Cardiac fibroblast (primary cell): ENCODE measurements at places on chromosomes 1 and 21.

DNA sequence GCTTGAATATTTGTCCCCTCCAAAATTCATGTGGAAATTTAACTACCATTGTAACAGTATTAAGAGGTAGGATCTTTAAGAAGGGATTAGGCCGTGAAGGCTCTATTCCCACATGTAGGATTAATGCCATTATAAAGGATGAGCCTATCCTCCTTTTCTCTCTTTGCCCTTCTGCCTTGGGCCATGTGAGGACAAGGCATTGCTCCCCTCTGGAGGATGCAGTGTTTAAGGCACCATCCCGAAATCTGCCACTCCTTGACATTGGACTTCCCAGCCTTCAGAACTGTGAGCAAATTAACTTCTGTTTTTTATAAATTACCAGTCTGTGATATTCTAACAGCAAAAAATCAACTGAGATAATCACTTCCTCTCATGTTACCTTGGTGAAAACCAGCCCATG lies 124.4 kb downstream of the TOMM20 start:
- DNase-seq: no peak

DNA sequence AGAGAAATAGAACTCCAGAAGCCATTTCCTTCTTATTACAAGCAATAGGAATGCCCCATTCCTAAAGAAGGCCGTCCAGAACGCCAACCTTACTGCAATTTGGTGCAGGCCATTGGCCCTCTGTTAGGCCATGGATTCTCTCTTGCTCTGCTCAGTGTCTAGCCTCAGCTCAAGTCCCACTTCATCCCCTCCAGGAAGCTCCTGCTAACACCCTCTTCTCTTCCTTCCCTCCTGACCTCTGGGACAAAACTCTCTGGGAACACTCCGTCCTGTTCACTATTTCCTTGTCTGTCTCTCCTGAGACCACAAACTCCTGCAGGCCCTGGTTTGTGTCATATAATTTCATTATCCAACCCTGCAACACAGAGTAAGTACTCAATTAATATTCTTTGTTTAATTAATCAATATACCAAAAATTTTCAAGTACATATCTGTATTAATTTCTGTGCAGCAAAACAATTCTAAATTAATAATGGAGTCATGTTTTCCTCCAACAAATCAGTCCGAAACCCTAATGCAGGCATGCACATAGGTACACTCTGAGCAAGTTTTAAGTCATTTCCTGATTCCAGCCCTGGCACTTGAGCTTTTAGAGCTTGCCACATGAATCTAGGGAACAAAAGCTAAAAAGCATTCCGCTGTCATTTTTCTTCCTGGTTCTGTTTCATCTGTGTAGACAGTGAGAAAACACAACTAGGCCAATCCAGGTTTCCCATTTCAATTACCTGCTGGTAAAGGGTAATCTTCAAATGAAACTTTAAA lies 245.3 kb downstream of the SETD4 start:
- DNase-seq: no peak

DNA sequence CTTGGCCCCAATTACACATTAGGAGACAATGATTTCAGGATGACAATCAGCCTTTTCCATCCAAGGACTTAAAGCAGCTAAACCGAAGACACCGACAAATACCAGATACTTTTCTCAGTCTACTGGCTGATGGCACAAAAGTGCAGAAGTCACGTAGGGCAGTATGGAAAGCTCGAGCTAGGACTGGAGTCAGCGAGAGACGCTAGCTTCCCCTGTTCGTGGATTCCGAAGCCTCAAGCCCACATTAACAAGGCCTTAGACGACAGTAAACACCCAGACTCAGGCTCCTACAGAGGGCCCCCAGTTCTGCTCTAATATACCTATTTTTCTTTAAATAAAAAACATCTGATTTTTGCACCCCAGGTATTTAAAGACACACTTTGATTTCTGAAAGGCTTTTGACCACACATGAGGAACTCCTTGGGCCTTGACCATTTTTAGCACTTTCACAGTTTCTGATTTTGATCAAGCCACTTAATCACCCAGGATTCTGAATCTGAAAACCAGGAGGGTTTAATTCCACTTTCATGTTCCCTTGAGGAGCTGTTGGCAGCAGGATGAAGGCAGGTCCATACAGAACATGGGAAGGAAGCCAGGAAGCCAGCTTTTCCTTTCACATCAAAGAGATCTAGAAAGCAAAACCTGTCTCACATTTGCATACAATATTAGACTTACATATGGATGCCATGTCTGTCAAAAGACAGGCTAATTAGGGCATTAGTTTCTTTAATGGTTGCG lies 204.1 kb downstream of the GABPA start:
- DNase-seq: peak; percentile 48

- peak; percentile 73 for DNase-seq
Measured at GRCh38 chr1:223401873-223402789, 8.9 kb downstream of the CCDC185 start.

DNA sequence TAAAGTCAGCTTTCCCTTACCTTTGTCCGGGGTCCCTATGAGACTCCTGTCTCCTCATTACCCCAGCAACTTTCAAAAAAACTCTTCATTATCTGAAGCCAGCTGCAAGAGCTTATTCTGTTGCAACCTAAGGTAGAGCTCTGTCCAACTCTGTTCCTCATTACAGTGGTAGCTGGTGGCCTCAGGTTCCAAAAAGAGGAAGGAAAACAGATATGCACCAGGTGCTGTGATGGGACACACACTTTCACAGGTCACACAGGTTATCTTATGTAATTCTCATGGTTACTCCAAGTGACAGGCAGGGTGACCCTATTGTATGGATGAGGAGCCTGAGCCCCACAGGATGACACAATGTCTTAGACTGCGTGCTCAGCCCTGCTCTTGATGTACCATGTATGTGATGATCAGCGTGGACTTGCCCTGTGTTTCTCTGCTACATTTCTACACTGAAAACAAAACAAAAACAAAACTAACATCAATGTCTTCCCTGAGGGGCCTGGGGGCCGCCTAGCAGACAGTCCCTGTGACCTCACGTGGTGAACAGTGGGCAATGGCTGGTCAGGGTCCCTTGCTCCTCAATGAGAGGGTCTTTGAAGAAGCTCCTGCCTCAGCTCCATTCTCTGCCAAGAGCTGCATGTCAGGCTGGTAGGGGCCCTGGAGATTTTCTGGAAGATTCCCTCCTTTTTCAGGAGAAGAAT lies 9.7 kb upstream of the TENT5C start:
- DNase-seq: no peak

DNA sequence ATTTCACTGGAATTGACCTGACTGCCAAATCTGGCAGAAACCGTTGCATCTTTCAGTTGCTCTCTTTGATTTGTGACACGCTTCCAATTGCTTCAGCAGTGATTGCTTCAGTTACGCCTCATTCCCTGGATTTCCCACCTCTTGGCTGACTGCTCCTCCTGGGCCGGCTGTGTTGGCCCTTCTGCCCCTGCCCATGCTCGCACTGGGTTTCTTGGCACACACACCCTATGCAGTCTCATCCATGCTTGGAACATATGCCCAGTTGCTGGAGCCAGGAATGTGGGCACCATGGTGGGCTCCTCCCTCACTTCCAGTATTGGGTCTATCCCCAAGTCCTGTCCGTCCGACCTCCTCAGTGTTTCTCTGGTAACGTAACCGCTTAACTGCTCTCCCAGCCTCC lies 2.2 kb upstream of the ZBTB21 start:
- no peak for DNase-seq

- no peak for DNase-seq
Measured at GRCh38 chr1:204124639-204125038, 27.2 kb downstream of the ETNK2 start.

- DNase-seq: no peak
Measured at GRCh38 chr1:58991305-58991704, 207.5 kb upstream of the JUN start.

DNA sequence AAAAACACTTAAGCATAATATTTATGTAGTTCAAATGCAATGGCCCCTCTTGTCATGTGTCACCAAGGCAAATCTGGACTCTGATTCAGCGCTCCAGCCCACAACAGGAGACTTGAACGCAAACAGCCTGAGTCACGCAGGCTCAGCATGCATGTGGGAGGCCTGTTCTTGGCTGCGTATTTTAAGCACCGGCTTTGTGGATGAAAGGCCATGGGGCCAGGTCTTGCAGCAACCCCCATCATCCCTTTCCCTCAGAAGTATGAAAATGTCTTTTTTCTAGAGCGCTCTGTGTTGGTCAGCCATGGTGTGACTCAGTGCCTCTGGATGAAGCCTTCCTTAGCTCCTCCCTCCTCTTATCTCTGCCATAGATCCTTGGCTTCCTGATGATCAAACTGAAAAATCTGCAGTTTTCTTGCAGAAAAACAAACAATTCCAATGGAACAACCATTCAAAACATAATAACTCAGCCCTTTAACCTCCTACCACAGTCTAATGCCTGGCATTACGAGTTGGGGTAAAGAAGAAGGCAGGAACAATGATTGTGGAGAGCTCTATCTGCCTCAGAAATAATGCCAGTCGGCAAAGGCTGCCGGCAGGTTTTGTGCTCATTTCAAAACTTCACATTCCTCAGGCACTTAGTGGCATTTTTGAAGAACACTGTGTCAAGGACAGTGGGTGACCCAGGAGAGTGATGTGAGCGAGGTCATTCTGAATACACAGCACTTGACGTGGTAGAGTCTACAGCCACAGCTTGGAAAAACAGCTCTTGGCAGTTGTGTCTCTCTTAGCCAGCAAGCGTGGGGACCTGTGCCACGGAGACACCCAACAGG lies 167.5 kb downstream of the CLIC6 start:
- peak; percentile 100 for DNase-seq

- peak; percentile 87 for DNase-seq
Measured at GRCh38 chr1:9289090-9289534, 3.6 kb upstream of the SPSB1 start.

DNA sequence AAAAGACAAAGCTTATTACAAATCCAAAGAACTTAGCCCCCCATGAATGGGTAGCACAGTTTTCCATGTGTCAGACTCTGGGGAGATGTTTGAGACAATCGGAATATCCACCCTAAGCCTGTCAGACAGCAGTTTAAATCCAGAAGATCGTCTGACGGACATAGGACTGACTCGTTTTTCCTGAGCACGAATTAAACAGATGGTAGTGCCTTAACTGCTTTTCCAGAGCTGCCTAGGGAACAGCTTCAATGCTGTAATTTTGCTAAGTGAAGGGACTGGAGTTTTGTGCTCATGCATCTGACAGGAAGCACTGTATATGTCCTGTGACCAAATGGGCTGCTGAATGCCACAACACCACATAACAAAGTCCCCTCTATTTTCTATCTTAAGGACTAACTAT lies 48.6 kb downstream of the PCNX2 start:
- no peak for DNase-seq

DNA sequence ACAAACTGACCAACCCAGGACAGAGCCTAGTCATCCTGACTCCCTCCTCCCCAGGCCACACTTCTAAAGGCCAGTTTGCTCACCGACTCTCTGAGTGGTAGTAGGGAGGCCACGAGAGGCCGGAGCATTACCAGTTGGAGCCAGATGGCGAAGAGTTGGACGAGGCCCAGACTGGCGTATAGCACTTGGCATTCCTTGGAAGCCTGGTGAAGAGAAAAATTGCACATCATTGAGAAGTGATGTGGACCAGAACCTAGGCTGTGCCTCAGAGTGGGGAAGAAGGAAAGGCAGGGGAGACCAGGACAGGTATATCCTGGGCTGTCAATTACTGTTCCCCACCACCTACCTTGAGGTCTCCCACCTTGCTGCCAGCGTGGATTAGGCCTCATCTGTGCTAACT lies 12.2 kb downstream of the PABPC4 start:
- DNase-seq: no peak

DNA sequence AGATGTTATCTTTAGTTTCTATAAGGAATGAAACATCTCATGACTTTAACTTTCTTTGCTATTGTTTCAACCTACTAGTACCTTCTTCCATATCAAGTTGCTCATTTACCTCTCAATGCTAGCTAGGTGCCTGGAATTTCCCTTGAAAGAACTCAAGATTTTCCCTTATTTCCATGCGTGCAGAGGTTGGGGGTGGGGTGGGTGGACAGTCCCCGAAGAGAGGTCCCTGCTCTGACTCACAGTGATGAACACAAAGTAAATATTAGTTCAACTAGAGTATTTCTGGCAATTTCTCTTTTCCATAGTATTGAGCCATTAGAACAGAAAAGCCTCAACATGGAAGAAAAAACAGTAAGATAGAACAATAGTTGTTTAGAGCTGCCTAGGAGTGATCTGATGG lies 239.0 kb upstream of the ZP4 start:
- DNase-seq: no peak

- peak; percentile 76 for DNase-seq
Measured at GRCh38 chr1:91511386-91511785, 10.7 kb downstream of the CDC7 start.

DNA sequence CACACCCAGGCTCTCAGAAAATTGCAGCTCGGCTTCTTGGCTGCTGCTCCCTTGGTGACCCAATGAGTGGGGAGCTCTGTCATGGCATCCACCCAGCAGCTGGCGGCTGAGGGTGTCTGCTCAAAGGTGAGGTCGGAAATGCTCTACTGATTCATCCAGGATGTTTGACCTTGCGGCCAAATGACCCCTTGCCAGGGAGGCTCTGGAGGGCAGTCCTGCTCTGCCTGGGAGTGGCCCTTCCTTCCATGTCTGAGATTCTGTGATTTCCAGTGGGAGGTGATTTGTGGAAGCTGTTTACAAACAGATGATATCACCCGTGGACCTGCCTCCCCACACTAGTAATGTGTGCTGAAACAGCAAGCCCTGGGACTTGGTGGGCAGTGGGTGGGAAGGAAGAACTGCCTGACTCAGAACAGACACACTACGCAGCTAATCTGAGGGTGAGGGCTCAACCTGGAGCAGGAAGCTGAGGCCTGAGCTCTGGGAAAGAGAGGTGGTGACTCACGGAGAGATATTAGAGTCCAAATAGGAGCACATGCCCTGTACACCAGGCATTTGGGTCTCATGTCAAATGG lies 3.0 kb downstream of the CRCT1 start:
- DNase-seq: no peak

DNA sequence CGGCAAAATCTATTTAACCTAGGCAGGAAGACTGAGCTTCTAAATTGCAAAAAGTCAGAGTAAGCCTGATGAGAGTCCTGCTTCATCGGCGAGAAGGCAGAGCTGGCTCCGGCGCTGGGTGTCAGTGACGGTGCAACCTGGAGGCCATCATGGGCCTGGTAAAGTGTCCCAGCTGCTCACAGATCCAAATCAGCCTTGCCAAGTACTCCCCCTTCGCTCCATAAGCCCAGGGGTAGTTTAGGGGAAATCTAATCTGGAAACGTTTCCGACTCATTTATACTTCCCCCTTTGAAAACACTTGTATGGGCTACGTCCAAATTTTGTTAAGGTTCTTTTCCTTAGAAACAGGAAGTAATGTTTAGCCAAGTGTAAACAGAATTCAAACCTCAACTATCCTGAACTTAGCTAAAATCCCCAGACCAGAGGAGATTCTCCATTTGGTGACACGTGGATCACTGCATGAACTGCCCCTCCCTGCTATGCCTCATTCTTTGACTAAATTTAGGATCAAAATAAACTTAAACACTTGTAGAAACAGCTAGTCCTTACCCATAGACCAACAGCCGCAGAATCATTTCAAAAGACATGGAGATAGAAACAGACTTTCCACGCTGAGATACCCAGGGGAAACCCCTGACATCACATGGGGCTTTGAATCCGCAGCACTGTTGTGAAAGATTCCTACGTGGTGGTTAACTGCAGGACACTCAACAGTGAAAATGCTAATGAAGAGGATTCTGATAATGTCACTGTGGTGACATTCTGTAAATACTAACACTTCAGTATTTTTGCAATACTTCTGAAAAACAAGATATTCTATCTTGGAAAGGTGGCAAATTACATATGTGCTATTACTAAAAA lies 172.7 kb downstream of the TGFBR3 start:
- DNase-seq: peak; percentile 89

- no peak for DNase-seq
Measured at GRCh38 chr1:67997746-67998145, 52.7 kb downstream of the DIRAS3 start.

GRCh38 chr1:233090746-233091494 lies 140.5 kb downstream of the NTPCR start:
- no peak for DNase-seq
